Endothelial cell (in vitro differentiated cells): ENCODE measurements at places on chromosomes 3 and 15.

- DNase-seq = no peak
These were observed 22.0 kb upstream of the CHCHD6 start for GRCh38 chr3:126682009-126682408.

DNA sequence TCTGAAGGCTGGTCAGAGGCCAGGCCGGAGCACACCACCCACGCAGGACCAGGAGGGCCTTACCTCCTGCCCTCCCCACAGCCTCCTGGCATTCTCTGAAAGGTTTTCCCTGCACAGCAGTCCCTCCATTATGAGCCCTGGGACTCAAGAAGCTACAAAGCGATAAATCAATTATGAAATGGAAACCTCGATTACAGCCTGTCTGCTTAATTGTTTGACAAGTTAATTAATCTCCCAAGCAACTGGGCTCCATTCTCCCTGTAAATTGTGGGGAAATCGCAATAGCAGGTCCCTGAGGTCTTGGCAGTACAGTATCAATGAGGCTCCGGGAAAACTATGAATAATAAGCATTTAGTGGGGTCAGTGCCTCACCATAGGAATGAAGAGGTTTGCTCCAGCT lies 683.5 kb downstream of the NTRK3 start:
- DNase-seq = no peak

DNA sequence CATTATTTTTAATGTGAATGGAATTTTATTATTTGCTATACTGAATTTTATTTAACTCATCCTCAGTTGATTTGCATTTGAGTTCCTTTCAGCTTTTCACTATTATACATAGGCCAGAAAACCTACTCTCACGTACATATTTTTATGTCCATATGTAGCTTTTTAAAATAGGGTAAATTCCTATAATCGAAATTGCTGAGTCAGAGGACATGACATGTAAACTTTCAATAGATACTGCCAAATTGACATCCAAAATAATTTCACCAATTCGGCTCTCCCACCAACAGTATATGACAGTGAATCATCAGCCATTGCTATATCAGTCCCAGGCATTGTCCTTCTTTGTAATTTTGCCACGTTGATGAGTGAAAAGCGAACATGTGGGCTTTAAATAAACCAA lies 222.5 kb downstream of the SQOR start:
- no peak for DNase-seq

DNA sequence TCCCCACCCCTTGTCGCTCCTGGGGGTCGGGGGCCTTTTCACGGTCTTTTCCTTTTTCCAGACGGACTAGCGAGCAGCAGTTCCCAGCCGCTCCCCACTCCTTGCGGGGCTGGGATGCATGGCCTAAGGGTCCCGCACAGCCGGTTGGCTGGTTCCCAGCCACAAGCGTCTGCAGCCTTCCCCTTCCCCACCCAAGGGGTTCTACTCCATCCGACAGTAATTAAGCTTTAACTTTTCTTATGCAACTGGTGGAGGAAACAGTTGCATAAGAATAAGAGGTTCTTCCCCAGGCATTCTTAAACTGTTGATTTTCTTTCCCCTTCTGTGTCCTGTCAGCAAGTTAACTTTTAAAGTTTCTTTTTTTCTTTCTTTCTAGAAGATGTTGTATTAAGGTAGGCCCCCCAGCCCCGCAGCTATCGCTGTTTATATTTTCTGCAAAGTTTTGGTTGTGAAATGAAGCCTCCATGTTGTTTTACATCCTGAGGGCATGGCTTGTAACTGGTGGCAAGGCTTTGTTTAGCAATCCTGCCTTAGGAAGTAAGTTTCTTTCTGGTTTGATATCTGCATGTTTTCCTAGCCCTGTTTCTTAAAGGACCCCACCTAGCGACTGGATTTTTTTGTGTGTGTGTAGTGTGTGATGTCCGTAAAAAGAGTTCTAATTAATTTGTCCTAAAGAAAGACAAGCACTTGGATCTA lies 207.5 kb downstream of the ZNF385D start:
- no peak for DNase-seq

DNA sequence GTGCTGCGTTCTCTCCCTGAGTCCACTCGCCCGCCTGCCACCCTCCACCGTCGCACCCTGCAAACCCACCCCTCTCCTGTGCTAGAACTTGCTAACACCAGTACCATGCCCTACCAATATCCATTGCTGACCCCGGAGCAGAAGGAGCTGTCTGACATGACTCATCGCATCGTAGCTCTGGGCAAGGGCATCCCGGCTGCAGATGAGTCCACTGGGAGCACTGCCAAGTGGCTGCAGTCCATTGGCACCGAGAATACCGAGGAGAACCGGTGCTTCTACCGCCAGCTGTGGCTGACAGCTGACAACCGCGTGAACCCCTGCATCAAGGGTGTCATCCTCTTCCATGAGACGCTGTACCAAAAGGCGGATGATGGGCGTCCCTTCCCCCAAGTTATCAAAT lies 4.9 kb upstream of the ALAS1 start:
- DNase-seq = no peak

DNA sequence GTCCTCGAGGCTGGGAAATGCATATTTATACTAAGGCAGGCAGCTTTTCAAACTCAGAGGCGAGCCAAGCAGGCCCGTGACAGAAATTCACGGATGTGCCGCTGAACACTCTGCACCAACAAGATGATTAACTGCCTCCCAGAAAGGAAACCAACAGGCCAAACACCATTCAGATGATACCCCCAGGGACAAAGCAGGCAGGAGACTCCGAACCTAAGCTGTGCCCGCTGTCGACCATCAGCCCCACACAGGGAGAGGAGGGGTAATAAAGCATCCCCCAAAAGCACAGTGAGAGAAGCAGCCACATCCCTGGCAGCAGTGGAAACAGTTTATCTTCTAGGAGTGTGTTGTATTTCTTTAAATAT lies 31.8 kb downstream of the ADAMTS17 start:
- no peak for DNase-seq

DNA sequence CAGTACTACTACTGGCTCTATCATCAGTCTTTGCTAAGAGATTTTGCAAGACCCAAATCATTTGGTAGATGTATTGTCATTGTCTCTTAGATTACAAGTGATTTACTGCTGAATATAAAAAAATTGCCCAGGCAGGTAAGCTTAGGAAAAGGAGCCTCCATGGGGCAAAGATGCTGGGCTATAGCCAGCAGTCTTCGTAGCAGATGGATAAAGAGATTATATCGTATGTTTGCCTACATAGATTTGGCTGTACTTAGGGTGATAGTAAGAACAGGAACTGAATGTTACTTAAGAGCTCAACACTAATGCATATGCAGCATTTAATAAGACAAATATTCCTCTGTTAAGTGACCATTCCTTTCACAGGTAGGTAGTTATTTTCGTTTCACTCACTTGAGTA lies 48.9 kb downstream of the PTPRG start:
- no peak for DNase-seq

GRCh38 chr3:356952-357351 lies 160.4 kb downstream of the CHL1 start:
- no peak for DNase-seq
